Fibroblast of the conjunctiva (primary cell): ENCODE measurements at places on chromosomes 12 and 14.
A peak's percentile ranks its signal among the peaks of the same experiment; 100 is the strongest.

- DNase-seq: peak; percentile 55
These were observed 1.4 kb upstream of the DNAJC14 start for GRCh38 chr12:55830601-55831446.

- peak; percentile 16 for DNase-seq
These were observed 112.2 kb upstream of the FKBP4 start for GRCh38 chr12:2682296-2683251.

DNA sequence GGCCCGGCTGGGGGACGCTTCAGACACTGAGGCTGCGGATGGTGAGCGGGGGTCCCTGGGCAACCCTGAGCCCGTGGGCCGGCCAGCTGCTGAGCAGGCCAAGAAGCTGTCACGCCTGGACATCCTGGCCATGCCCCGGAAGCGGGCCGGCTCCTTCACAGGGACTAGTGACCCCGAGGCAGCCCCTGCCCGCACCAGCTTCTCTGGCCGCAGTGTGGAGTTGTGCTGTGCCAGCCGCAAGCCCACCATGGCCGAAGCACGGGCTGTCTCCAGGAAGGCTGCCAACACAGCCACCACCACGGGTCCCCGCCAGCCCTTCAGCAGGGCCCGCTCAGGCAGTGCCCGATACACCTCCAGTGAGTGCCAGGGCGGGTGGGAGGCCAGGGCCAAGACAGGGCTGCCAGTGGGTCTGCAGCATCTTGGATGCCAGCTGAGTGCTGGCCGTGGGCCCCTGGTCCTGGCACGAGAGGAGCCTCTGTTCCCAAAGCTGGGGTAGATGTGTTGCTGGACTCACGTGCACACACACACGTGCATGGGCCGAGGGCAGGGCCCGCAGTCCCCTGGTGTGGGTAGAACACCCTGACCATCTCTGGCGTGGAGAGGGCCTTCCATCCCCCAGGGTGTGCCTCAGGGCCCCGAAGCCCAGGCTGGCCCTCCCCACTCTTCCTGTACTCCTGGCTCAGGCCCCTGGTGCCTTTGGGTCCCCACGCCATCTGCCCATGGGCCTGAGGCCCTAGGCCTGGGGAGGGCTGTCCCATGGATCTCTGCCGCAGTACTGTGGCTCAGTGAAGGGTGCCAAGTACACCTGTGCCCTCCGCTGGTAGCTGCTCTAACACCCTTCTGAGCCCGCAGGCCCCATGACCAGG is 22.8 kb downstream of the CEP170B start:
- no peak for DNase-seq

DNA sequence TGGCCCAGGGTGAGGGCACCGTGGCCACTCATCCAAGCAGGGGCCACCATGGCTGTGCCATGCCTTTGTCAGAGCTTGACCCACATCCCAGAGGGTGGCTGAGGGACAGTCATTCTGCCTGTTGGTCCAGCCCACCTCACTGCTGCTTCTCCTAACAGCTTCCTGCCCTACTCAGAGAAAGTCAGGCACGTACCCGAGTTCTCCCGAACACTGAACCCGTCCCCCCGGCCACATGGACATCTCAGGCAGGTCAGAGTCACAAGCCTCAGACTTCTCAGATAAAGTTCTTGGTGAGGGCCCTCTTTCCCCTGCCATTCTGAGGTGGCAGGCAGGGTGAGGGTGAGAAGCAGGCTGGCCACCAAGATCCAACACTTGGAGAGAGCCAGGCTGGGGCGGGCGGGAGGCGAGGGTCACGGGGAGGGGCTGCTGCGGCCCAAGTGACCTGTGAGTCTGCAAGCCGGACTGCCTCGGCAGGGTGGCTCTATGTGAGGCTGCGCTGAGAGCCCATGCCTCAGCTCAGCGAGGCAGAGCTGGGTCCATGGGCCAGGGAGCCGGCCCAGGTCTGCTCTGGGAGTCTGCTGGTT is 317.8 kb downstream of the TMEM121 start:
- no peak for DNase-seq

DNA sequence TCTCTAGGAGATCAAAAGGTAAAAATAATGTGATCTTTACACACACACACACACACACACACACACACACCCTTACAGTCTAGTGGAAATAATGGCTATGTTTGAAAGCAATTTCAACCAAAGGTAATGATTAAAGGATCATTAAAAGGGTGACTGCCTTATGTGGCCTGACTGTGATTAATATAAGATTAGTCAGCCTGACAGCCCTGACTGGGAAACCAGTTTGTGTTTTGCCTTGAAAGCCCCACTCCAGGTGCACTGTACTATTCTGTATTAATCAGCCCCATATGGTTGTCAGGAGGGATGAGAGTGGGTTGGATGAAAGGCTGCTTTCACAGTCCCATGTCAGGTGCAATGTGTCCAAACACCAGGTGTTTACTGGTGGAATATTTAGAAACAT is 10.5 kb downstream of the RASSF9 start:
- no peak for DNase-seq

DNA sequence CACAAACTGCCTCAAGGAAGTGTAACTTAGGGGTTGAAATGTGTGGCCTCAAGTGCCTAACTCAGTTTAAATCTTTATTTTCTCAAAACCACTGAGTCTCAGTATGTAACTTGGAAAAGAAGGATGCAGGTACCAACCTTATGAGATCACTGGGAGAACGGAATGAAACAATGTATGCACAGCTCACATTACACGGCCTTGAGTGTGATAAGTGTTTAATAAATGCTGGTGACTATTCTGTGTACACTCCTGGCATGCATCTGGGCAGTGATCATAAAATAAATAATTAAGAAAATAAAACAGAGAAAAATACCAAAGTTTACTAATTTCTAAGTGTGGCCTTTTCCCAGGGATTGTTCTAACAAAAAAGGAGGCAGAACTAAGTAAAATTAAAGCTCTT is 974.5 kb upstream of the FLRT2 start:
- DNase-seq: no peak

GRCh38 chr14:22678221-22678620 is 34.1 kb upstream of the OR6J1 start:
- DNase-seq: no peak

GRCh38 chr12:95815632-95816212 is 25.2 kb upstream of the NTN4 start:
- DNase-seq: no peak

DNA sequence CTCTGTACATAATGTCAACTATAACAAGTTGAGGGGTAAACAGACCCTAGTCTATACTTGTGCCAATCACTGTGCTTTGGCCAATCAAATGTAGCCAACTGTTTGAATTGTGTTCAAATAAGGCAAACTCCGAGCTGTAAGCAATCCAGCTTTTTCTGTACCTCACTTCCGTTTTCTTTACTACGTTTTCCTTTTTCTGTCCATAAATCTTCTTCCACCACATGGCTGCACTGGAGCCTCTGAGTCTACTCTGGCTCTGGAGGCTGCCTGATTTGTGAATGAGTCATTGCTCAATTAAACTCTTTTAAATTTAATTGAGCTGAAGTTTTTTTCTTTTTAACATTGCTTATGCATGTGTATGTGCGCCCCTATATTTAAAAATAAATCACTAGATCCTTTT is 29.7 kb downstream of the CLEC1A start:
- no peak for DNase-seq

DNA sequence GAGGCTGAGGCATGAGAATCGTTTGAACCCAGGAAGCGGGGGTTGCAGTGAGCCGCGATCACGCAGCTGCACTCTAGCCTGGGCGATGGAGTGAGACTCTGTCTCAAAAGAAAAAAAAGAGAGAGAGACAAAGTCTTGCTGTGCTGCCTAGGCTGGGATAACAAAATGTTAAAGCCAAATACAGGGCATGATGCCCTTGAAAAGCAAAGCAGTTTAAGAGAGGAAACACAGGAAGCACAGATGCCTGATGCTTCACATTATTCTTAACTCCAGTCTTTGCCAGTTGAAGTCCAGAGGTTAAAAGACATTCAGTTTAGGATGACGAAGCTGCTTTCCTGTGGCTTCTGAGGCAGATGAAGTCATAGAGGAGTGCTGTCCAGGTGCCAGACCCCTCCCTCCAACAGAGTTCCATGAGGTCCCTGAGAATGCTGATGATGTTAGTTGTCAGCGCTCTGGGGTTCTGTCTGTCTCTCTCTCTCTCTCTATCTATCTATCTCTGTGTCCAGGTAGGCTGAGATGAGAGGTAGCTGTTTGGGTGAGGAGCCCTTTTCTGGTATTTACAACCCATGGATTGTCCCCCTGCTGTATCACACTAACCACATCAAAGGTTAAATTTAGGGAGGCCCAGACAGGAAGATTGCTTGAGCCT is 4.9 kb upstream of the MRPL52 start:
- DNase-seq: peak; percentile 83

DNA sequence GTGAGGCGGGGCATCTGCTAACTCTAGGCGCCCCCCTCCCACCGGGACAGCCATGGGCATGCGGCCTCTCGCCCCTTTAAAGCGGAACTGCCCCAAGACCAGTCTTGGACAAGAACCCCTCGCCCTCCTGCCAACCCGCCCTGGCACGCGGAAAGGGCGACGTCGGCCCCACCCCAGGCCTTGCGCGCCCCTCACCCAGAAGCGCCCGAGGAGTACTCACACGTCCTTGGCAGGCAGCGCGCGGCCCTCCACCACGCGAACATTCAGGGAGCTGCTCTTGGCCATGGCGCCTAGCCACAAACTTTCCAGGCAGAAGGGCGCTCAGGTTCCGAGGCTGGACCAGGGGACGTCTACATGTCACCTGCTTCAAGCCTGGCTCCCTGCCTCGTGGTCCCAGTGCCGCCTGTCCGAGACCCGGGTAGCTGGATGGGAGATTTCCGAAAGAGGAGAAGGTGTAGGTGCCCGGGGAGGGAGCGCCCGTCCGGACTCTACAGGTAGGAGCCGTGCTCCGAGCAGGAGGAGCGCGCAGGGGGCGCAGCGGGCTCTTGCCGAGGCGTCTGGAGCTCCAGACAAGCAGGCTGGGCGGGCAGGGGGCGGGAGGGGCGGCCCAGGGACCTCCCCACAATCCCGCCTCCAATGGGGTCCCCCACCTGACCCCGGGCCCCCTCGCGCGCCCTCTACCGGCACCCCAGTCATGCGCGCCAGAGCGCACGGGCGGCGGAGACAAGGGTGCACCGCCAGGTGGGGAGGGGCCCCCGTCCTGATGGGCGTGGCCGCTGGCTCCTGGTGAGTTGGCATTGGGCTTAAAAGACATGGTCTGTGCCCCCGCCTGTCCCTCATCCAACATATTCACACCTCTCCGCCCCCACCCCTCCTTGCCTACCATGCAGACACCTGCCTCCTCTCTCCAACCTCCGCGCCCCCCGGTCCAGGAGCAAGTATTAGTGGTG is at the start of gene RASAL1:
Gene RASAL1 (minus strand): TSS at position 584 of the 950 bp plus-strand sequence. CDS start 299 bp downstream, at position 285.
- no peak for DNase-seq

GRCh38 chr14:24607081-24607480 is 2.4 kb downstream of the GZMH start:
- DNase-seq: no peak

- no peak for DNase-seq
These were observed 836 bp downstream of the EVL start for GRCh38 chr14:100065942-100066574.

GRCh38 chr12:118921761-118922160 is 59.6 kb upstream of the SRRM4 start:
- no peak for DNase-seq
